Left forelimb (tissue), 1 donor: ENCODE measurements at places on chromosomes 2 and 18.

- no peak for DNase-seq
Observed at GRCh38 chr2:210617318-210617717, 60.9 kb downstream of the CPS1 start.

DNA sequence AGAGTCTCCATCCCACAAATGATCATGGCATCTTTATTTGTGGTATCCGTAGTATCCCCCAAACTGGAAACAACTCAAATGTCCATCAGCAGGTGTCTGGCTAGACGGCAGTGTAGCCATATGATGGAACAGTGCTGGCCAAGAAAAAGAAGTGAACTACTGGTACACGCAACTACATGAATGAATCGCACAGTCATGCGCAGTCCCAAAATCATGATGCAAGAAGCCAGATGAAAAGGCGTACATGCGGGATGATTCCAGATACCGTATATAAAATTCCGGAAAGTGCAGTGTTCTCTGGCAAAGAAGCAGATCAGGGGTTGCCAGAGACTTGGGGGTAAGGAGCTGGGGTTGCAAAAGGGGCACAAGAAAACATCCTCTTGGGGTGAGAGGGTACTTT is 102.5 kb downstream of the ASAP2 start:
- DNase-seq: no peak

- DNase-seq: no peak
Observed at GRCh38 chr2:16900405-16901025, 234.9 kb upstream of the CYRIA start.

DNA sequence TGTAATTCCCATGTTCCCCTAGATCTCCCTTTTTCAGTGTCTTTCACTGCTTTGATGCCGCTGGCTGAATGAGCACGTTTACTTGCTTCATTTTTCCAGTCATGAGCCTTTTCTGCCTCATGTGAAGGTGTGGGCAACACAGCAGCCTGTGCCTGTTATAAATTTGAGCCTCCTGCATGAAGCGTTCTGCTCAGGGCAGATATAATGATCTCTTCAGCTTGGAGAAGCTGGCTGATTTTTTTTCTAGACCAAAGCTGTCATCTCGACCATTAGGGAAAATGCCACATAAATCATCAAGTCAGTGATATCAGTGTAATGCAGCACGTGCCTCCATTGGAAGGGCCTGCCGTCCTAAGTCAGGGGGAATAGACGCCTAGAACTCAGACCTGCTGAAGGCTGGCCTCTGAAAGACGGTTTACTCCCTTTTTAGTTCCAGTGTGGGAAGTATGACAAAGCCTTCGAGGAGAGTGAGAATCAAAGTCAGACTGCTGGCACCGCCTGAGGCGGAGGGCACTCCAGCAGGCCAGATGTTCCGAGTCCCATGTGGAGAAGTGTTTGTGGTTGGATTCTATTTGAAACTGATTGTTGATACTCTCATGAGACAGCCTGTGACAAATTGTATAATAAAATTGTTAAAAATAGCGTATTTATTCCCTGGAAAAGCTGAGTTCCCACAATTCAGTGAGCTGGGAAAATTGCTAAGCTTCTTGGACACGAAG is 196.5 kb downstream of the MYO1B start:
- peak; percentile 70 for DNase-seq

DNA sequence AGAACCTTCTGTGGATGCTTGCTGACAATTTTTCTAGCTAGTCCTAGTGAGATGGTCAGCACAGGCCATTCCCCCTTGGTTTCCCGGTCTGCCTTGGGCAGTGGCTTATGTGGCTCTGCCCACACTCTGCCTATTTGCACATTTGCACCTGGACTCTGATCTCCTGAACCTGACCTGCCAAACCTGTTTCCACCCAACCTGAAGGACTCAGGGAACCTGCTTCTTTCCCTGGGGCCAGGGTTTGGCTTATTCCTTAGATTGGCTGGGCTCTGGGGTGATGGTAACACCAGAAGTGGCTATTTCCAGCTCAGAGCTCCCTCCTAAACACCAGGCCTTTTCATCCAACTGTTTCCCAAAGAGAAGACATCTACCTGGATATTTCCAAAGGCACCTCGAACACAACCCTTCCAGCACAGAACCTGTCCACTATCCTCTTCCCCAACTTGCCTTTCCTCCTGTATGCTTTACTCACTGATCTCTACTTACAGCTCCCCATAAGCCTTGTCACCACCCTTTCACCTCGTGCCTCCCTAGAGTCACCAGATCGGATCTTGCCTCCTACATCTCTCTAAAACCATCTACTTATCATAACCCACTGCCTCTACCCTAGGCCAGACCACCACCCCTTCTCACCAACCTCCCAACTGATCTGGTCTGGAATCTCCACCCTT is 5.8 kb upstream of the MTA3 start:
- no peak for DNase-seq

DNA sequence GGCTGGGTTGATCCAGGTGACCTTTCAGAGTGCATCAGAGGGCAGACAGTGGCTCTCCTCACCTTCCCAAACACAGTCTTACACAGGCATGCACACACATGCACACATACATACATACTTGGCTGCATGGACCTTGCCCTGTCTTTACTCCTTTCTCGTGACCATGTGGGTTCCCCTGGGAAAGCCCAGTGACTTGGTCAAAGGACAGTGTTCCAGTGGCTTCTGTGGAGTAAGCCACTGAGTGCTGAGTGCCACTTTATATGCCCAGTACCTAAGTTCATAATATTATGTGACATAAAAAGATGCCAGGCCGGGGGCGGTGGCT is 249.4 kb downstream of the MYCN start:
- no peak for DNase-seq

DNA sequence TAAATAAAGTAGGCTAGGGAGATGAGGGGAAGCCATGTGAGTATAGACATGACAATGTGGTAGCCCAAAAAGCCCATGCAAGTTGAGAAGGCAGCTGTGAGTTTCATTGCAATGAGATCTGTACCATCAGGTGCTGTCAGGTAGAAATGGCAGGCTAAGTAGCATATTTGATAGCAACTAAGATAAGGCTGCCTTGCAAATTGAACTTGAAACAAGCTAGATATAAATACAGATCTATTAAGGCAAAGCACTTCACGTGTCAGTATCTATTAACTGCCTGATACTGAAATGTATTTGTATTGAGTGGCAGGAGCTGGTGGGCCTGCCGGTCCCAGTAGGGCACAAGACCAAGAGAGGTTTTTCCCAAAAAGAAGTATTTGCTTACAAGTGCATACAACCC is 419.9 kb downstream of the TDRD15 start:
- DNase-seq: no peak

GRCh38 chr2:26571316-26571715 is 69.8 kb downstream of the CIB4 start:
- no peak for DNase-seq

GRCh38 chr2:106076941-106077340 is 117.2 kb downstream of the UXS1 start:
- no peak for DNase-seq
